ENCODE measurements at places on chromosomes 12 and 14.

GRCh38 chr12:87171356-87171755 lies 857.8 kb downstream of the C12orf50 start:
- no peak for DNase-seq

DNA sequence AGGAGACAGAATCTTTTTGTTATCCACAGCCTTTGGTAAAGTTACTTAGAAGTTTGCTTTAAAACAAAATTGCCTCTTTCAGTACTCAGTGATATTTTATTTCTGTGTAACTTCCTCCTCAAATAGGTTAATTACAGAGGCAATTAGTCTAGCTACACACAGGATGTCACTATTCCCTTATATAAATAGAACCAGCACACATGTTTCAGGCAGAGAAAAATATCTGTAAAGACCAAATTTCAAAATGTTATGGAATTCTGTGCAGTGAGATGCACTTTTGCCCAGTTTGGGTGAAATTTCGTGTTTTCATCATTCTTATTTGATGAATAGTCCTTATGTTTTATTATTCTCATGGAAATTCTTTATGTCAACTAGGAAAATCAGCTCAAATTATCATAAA lies 410.6 kb upstream of the SOX5 start:
- DNase-seq = no peak

DNA sequence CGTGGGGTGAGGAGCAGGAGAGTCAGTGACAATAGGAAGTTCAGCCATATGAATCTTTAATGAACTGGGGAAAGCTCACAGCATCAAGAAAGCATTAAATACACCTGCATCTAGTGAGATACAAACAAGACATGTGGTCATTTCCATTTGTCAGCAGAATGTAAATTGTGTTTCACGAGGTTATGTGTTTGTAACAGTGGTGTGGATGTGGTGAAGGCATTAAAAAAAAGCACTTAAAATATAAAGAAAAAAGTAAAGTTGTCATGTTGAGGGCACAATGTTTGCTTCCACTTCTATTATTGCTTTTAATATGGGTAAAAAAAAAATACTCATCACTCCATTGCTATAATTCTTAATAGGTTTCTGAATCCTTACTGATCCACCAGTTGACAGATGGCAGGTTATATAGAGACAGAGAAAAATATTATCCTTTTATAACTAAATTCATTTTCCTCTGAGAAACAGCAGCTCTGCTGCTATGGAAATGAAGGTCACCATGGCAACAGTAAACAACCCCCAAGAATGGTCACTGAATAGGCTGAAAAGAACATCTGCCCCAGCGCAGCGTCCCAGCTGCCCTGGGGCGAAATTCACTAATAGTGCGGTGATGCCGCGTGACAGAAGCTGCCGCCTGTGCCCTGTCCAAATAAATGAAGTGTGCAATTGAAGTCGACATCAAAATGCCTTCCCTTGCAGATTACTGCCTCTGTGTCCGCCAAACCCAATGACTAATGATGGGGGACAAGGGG lies 226.1 kb downstream of the FOXN3 start:
- peak; percentile 61 for DNase-seq

DNA sequence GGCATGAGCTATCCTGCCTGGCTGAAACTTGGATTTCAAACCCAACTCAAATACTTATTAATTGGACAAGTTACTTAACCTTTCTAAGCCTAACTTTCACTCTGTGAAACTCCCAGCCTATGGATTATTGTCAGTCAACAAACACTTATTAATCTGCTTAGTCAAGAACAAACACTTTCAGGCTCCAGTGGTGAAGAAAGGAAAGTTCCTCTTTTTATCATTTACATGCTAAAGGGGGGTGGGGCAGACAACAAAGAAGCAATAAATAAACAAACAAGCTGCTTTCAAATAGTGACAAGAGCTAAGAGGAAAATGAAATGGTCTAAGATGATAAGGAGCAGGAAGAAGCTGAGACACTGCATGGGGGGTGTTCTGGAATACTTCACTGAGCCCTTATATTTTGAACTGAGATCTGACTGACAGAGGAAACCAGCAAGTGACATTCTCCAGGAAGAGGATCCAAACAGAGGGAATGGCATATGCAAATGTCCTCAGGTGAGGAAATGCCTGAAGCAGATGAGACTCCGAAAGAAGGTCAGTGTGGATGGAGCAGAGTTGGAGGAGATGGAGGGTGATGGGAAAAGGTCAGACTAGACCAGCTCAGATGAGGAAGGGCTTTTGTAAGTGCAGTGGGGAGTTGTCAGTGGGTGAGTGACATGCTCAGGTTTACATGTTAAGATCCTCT lies 259.6 kb downstream of the ITPR2 start:
- DNase-seq = no peak

DNA sequence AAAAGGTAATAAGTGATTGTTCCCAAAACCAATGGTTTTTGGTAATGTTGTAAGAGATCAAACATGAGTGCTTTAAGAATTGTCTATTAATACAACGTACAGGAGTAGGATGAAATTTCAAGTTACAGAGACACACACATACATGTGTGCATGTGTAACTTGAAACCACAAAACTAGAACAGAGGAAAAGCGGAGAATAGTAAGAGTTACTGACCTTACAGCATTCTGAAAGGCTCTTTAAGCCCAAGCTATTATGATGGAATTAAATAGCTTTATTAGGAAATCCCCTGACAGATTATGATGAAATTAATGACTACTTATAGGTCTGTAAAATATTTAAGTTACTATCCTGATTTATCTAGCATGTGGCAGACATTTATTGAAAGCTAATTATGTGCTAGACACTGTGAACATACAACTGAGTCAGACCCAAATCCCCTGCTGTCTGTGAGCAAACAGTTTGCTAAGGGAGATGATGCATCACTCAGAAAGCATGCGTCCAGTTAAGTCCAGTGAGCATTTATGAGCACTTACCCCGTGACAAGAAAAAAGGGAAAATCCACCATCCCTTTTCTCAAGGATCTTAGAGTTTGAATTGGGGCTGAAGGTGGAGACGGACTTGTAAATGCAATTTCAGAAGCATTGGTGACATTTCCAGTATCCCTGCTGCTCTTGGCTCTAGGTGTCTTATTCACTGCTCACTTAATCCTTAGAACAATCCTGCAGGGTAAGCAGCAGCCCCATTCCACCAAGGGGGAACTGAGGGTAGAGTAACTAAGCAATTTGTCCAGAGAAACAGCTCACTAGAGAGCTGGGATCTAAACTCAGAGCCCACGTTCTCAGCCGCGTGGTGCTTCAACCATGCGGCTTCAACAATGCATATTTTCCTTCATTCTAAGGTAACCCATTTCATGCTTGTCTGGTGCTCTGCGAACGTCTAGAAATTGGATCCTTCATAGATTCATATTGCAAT lies 117.4 kb downstream of the EML1 start:
- no peak for DNase-seq

DNA sequence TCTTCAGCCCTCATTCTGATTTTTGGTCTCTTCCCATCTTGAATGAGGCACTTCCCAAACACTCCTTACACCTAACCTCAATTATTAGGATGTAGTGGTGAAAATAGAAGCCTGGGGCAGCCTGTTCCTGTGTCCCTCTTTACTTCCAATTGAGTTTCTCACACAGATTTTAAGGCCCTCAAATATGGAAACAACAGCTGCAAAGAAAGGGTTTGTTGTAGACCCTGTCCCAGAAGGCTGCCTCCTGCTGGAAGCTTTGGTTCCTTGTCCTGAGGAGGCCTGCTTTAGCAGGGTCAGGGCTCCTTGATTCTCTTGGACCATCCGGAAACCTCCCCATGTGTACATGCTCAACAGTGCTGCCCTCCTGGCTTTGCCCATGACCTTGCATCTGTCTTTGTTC lies 101.3 kb downstream of the TGFB3 start:
- no peak for DNase-seq

- no peak for DNase-seq
These were observed 13.9 kb upstream of the PPP1CC start for GRCh38 chr12:110756611-110757010.

GRCh38 chr14:78253986-78254385 lies 83.8 kb downstream of the NRXN3 start:
- no peak for DNase-seq

DNA sequence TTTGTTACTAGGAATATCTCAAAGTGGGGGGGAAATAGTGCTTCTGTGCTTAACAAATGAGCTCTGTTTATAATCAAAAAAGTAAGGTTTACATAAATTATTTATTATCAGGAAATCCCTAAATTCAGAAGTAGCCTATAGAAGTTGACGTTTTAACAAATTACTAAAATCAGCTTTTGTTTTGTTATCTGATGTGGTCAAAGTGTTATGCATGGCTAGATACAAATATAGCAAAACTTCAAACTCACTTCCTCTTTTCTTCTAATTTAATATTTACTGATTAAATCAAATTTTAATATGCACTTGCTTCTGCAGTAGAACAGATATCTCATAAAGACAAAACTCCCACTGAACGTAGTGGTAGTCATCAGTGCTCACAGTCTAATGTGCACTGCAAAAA lies 47.5 kb downstream of the GARIN6 start:
- no peak for DNase-seq

- no peak for DNase-seq
These were observed 9.2 kb upstream of the CCDC196 start for GRCh38 chr14:66476964-66477363.

GRCh38 chr12:124498275-124499189 lies 68.9 kb downstream of the NCOR2 start:
- DNase-seq = no peak

GRCh38 chr12:2124466-2125023 lies 71.8 kb downstream of the CACNA1C start:
- DNase-seq = no peak

DNA sequence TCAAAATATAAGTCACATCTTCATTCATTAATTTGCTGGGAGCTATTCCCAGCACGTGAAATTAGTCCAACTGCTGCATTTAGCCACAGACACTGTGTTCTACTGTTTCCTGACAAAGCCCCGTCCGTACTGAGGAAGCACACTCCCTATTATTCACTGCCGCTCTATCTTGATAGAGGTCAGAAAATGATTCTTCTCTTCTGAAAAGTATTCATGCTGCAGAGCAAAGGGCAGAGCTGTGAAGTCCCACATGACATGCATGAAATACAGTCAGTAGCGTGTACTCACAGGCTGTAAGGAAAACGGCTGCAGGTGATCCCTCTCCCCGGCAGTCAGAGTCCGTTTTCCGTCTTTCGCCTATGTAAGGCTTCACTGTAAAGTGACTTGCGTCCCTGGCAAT lies 302.5 kb upstream of the FKBP4 start:
- DNase-seq = no peak

DNA sequence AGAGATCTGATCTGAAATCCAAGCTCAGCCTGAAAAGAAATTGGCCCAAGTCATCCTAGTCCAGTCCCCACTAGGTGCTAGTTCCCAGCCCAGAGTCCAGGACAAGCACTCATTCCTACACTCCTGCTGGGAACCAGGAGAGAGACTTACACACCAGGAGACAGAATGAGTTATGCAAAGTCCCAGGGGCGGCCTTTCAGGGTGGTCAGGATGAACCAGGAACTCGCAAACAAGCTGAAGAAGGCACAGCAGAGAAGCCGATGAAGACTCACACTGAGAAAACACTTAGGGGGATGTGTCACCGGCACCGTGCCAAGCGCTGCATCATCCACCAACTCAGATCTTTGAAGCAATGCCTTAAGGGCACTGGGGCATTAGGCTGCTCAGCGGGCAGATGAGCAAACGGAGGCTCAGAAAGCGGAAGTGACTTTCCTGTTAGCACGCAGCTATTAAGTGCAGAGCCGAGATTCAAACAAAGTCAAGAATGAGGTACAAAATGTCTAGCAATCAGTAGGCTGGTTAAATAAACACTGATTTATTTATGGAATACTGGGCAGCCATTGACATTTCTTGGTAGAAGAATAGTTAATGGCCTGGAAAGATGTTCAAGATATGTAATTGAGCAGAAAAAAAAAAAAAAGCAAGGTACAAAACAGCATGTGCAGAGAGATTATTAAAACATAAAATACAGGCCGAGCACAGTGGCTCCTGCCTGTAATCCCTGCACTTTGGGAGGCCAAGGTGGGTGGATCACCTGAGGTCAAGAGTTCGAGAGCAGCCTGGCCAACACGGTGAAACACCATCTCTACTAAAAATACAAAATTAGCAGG lies 78.7 kb downstream of the LRRC74A start:
- DNase-seq = no peak

DNA sequence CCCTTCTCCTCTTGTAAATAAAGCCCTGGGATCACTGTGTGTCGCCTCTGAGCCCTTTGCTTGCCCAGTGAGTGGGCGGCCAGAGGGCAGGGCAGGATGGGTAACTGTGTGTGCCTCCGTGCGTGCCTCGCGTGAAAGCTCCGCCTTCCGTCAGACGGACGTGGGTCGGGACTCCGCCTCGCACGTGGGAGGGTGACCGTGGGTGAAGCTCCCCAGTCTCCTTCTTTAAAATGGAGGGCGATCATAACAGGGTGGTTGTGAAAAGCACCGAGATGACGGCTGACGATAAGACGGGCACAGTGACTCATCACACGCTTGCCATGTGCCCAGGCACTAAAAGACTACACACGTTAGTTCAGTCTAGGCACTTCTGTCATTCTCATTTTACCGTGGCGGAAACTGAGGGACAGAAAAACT lies 9.2 kb downstream of the PHB2 start:
- no peak for DNase-seq

- DNase-seq = no peak
These were observed 25.8 kb downstream of the KTN1 start for GRCh38 chr14:55605793-55606192.

DNA sequence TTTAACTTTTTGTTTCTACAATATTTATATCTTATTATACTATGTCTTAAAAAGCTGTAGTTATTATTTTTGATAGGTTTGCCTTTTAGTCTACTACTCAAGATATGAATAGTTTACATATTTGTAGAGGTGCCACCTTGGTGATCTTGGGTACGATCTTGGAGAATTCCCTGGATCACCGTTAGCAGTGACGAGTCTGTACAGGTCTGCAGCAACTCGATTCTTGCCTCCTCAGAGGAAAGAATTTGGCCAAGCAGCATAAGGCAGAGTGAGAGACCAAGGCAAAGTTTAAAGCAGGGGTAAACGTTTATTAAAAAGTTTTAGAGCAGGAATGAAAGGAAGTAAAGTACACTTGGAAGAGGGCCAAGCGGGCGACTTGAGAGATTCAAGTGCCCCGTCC lies 3.1 kb upstream of the TCTN2 start:
- no peak for DNase-seq

DNA sequence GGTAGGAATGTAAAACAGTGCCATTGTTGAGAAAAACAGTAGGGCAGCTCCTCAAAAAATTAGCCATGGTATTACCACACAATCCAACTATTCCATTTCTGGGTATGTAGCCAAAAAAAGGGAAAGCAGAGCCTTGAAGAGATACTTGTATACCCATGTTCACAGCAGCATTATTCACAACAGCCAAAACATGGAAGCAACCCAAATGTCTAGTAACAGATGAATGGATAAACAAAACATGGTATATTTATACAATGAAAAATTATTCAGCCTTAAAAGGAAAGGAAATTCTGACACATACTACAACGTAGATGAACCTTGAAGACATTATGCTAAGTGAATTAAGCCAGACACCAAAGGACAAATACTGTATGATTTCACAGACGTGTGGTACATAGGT lies 67.6 kb upstream of the GNG2 start:
- no peak for DNase-seq

Measured in ecto neural progenitor cell (in vitro differentiated cells).